CD8-positive, alpha-beta memory T cell (primary cell): ENCODE measurements at places on chromosomes 13 and 19. TPM values are rescaled to one million over a fixed set of nuclear protein-coding genes. Genes with fewer than 3 reads are reported as not detected.
A peak's percentile ranks its signal among the peaks of the same experiment; 100 is the strongest.

DNA sequence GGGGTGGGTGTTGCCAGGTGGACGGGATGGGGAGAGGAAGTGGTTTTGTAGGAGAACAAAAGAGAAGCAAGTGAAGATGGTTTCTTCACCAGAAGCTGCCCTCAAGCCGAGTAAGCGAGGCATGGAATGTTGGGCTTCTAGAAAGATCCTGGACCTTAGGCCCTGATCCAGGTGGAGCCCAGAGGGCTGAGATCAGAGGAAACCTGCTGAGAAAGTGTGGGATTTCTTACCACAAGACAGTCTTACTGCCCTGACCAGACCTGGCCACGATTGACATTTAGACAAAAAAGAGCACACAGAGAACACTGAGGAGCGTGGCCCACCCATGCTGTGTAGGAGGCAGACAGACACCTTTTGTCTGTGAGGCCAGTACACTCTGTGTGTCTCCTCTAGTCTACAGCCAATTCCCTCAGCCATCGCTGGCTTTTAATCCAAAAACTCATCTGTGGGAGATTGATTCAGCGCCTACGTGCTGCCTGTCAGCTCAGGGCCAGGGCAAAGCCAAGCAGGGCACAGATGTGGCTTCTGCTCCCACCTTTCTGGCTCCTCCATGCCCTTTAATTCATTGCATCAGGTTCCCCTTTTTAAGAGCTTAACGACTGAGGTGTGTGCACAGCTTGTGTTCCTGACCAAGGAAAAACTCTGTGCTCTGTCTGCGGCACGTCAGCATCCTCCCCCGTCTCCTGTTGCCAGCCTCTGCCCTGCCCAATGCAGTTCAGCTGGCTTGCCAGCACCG is 123.3 kb downstream of the AKAP11 start:
- DNase-seq: no peak
- H3K27me3 ChIP-seq: no peaks in the 10 kb centered on the region
- no peaks in the 10 kb centered on the region for H3K36me3 ChIP-seq
- peak overlapping the region; percentile 22 for H3K4me3 ChIP-seq
- peaks cover 50% of the 10 kb centered on the region for H3K4me1 ChIP-seq

DNA sequence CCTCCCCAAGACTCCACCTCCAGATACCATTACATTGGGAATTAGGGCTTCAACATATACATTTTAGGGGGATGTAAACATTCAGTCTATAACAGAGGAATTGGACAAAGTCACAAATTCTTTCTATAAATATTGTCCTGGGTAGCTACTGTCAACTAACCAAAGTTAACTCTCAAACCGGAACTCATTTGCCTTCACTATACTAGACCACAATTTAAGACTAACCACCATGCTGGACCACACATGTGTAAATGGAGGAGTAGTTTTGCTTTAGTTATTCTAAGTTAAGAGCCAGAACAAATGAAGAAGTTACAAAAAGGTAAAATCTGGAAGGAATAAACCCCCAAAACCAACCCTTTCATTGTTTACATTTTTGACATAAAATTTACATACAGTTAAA is 222.8 kb downstream of the NDFIP2 start:
- no peak overlapping the region for H3K4me3 ChIP-seq
- H3K27ac ChIP-seq: no peak overlapping the region
- H3K27me3 ChIP-seq: no peaks in the 10 kb centered on the region
- H3K36me3 ChIP-seq: no peaks in the 10 kb centered on the region

GRCh38 chr19:45598267-45599001 is 3.6 kb downstream of the GPR4 start:
- peaks cover 74% of the 10 kb centered on the region for H3K27me3 ChIP-seq
- no peak overlapping the region for H3K4me3 ChIP-seq
- peaks cover 15% of the 10 kb centered on the region for H3K4me1 ChIP-seq
- H3K36me3 ChIP-seq: no peaks in the 10 kb centered on the region

- no peak for DNase-seq
- H3K4me1 ChIP-seq: no peaks in the 10 kb centered on the region
- no peak overlapping the region for H3K4me3 ChIP-seq
Measured at GRCh38 chr19:10631874-10632273, 6.5 kb downstream of the SLC44A2 start.

DNA sequence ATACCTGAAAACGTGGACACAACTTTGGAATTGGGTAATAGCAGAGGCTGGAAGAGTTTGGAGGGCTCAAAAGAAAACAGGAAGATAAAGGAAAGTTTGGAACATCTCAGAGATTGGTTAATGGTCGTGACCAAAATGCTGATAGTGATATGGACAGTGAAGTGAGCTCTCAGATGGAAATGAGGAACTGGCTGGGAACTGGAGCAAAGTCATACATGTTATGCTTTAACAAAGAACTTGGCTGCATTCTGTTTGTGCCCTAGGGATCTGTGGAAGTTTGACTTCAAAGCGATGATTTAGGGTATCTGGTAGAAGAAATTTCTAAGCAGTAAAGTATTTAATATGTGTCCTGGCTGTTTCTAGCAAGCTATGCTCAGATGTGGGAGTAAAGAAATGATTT is 136.2 kb downstream of the DNAJC3 start:
- no peak for DNase-seq
- no peak overlapping the region for H3K27ac ChIP-seq
- H3K4me1 ChIP-seq: no peaks in the 10 kb centered on the region
- no peak overlapping the region for H3K4me3 ChIP-seq
- no peaks in the 10 kb centered on the region for H3K27me3 ChIP-seq
- no peaks in the 10 kb centered on the region for H3K36me3 ChIP-seq

DNA sequence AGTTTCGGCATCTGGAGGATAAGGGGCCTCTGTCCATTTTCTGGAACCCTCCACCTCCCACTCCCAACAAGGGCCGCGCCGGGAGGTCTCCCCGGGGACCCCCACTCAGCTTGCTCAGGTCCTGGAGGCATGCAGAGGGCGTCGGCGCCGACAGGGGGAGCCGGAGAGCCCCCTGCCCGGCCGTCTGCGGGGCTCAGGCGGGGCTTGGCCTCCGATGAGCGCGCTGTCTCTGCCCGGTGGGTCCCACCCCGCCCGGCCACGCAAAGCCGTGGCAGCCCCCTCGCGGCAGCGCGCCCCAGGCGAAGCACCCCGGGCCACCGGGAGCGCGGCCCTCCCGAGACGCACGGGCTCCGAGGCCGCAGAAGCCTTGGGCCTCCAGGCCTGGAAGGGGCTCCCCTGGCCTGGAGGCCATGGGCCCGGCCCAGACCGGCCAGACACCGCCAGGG is 149.7 kb upstream of the ZNF536 start:
- H3K36me3 ChIP-seq: no peaks in the 10 kb centered on the region
- H3K27ac ChIP-seq: no peak overlapping the region
- no peak for DNase-seq
- H3K27me3 ChIP-seq: peaks cover 6% of the 10 kb centered on the region

DNA sequence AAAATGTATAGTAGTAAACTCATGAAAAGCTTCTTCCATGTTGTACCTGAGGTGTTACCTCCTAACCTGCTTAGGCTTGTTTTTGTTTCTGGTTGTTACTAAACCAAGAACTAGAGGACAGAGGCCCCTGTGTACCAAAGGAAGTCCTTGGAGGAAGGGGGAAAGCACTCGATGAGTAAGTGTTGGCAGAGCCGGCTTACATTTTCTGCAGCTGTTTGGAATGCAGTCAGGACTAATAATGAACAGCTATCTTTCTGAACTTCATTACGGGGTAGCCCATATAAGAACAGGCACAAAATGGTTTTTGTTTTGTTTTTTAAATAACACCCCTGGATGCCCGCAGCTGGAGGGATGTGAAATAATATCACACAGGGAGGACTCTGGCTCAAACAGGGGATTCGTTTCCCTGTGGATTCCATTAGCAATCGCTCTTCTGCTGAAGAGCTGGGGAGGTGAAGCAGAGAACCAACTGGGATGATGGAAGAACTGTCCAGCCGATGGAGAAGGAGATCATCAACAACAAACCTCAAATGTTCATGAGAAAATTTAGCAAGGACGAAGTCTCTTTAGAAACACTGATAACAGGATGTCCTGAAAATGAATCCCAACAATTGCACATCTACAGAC is 214.2 kb upstream of the MAB21L1 start:
- H3K4me3 ChIP-seq: no peak overlapping the region
- H3K36me3 ChIP-seq: no peaks in the 10 kb centered on the region
- no peaks in the 10 kb centered on the region for H3K4me1 ChIP-seq

DNA sequence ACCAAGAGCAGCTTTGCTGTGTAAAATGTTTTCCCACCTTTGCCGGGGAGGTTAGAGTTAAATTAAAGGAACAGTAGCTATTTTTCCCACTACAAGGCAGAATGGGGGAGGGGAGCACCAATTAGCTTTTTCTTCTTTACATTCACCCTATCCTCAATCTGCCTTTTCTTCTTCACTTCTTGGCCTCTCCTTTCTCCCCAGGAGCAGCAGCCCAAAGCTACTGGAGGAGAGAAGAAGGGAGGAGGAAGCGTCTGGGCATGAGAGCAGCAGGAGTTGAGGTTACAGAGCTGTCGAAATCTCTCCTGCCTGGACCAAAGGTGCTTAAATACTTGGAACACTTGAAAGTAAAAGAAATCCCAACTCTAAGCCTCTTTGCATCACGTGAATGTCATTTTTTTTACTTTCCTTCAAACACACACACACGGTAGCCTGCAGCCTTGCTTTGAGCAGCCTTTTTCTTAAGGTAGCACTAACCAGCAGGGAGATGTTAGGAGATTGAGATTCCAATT is 39.0 kb upstream of the WASF3 start:
- no peaks in the 10 kb centered on the region for H3K4me1 ChIP-seq
- no peaks in the 10 kb centered on the region for H3K27me3 ChIP-seq
- DNase-seq: no peak
- H3K36me3 ChIP-seq: no peaks in the 10 kb centered on the region

- DNase-seq: no peak
- no peaks in the 10 kb centered on the region for H3K27me3 ChIP-seq
- H3K27ac ChIP-seq: no peak overlapping the region
- peaks cover 57% of the 10 kb centered on the region for H3K4me1 ChIP-seq
- peak overlapping the region; percentile 5 for H3K4me3 ChIP-seq
- H3K36me3 ChIP-seq: peaks cover 39% of the 10 kb centered on the region
Measured at GRCh38 chr19:801030-801860, 4.0 kb downstream of the PTBP1 start.

DNA sequence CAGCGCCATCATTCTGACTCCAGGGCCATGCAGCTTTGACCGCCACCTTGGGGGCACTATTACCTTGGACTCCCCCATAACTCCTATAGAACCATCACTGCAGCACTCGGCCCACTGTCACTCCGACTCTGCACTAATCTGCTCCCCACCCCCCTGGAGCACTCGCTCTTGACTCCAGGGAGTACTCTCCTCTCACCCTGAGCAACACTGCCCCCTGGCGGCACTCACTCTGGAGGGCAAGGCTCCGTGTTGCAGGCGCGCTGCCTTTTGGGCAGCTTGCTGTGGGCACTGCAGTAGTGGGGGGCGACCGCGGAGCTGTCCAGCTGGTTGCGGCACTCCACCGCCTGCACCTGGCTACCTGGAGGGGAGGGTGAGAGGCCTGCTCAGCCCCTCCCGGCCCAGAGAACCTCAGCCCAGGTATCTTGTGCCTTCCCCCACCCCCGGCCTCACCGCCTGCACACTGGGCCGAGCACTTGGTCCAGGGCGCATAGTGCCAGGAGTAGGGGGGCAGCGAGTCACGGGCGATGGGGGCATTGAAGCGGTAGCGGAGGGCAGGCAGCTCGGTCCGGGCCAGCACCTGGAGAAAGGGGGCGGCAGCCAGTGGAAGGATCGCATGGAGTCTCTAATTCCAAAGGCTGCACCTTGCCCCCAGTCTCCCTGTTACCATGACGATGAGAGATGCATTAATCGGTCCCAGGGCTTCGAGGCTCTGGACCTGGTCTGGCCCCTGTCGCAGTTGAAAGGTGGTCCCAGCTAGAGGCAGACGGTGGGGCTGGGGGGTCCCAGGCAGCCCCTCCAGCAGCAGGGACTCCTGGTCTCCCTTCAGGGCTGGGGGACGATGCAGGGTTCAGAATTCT is 8.9 kb upstream of the MYO1F start:
- H3K4me1 ChIP-seq: no peaks in the 10 kb centered on the region
- peak; percentile 80 for DNase-seq
- no peak overlapping the region for H3K27ac ChIP-seq
- H3K27me3 ChIP-seq: no peaks in the 10 kb centered on the region

Gene ZNF331
- polyA plus RNA-seq: 43.9 TPM

Gene ZNF304
- polyA plus RNA-seq: 3.2 TPM

Gene CEACAM7
- not detected for polyA plus RNA-seq

Gene AMER2
- polyA plus RNA-seq: not detected
